Astrocyte (in vitro differentiated cells and primary cell): ENCODE measurements at places on chromosomes 12 and 14.

DNA sequence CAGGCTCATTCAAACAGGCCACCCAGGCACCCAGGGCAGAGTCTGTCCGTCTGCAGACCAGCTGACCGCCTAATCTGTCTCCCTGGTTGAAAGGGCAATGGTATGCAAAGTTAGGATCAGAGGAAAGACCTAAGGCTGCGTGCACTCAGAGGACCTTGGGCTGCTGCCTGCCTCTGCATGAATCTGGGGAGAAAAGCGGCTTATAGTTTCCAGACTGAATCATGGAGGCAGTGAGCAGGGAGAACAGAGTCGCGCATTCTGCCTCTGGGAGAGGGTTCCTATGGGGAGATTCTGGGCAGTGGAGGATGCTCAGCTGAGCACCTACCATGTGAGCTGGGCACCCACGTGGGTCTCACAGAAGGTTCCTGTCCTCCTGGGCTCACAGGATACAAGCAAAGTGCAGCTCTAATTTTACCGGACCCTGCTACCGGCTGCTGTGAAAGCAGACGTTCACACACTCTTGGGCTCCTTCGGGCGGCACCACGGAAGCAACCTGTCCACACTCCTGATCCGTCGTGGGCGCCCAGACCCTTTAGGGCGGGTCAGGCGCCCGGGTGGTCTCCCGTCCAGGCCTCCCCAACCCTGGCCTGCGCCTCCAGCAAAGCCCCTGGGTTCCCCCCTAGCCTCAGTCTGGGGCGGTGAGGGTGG is 772 bp downstream of the SCARB1 start:
- DNase-seq = no peak

GRCh38 chr12:29334937-29335336 is 46.0 kb downstream of the ERGIC2 start:
- no peak for DNase-seq

DNA sequence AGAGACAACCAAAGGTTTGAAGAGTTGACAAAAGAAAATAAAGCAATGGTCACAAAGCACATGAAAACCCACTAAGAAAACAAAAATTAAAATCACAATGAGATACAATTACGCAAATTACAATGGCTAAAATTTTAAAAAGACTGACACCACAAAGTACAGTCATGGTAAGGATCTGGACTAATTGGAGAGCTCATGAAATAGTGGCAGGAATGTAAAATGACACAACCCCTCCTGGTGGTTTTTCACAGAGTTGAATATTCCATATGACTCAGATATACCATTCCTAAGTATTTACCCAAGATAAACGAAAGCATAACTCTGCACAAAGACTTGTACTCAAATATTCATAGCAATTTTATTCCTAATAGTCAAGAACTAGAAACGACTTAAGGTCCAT is 65.9 kb downstream of the NOVA1 start:
- DNase-seq = peak; percentile 80

- DNase-seq = peak; percentile 91
These were observed 67.2 kb downstream of the BTG1 start for GRCh38 chr12:92078167-92079053.

DNA sequence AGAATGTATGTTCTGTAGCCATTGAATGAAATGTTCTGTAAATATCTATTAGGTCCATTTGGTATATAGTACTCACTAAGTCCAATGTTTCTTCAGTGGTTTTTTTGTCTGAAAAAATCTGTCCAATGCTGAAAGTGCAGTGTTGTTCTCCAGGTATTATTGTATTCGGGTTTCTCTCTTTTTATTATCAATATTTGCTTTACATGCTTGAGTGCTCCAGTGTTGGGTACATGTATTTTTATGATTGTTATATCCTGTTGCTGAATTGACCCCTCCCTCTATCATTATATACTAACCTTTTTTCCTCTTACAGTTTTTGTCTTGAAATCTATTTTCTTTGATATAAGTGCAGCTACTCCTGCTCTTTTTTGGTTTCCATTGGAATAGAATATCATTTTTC is 382.2 kb downstream of the CCER1 start:
- DNase-seq = no peak

DNA sequence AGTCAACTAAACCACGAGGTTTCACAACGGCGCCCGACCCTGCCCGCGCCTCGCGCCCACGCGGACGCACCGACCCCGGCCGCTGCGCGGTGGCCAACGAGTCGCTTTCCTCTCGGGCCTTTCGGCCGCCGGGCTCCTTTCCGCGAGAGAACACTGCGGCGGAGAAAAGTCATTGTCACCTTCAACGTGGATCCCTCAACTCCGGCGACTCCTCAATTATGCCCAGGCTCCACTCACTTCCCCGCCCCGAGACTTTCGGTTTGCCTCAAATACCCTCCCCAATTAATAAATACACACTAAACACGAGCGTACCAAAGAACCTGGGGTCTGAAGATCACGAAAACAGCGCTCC is 450 bp downstream of the SINHCAF start:
- no peak for DNase-seq

DNA sequence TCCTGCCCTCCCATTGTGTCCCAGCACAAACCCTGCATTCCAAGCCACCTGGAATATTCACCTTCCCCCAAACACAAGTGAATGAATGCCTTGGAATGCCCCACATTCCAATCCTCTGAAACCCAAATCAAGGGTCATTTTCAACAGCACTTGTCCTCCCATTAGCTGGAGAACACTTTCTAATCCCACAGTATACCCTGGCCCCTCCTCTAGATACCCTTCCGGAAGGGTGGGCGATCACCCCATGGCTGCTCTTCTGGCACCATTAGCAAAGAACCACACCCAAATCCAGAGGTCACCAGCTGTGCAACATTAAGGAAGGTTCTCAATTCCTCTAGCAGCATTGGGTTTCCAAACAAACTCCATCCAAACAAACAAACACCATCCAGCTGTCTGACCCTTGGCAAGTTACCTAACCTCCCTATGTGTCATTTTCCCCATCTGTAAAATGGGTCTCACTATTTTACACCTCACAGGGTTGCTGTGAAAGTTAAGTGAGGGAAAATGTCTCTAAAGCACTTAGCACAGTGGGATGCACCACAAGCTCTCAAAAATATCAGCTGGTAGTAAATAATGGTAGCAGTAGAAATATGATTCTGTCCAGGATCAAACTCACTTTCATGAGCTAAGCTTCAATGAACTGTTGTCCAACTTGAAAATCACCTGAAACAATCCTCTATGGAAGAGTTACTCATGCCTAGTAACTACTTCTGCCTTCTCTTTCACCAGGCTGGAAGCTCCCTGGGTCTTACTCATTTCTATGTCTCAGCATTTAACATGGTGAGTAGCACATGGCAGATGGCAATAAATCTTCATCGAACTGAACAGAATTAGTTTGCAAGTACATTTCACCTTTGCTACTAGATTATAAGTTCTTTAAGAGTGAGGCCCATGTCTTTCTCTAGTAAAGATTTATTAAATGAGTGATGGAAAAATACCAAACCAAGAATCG is 5.3 kb downstream of the NUAK1 start:
- peak; percentile 70 for DNase-seq

GRCh38 chr12:76698316-76698715 is 65.6 kb upstream of the ZDHHC17 start:
- DNase-seq = no peak
